Fibroblast of skin of abdomen (primary cell): ENCODE measurements at places on chromosomes 12 and 14.

- no peak for DNase-seq
Observed at GRCh38 chr12:88549929-88550328, 30.3 kb downstream of the KITLG start.

- no peak for DNase-seq
Observed at GRCh38 chr14:67240168-67240932, 885 bp upstream of the PALS1 start.

DNA sequence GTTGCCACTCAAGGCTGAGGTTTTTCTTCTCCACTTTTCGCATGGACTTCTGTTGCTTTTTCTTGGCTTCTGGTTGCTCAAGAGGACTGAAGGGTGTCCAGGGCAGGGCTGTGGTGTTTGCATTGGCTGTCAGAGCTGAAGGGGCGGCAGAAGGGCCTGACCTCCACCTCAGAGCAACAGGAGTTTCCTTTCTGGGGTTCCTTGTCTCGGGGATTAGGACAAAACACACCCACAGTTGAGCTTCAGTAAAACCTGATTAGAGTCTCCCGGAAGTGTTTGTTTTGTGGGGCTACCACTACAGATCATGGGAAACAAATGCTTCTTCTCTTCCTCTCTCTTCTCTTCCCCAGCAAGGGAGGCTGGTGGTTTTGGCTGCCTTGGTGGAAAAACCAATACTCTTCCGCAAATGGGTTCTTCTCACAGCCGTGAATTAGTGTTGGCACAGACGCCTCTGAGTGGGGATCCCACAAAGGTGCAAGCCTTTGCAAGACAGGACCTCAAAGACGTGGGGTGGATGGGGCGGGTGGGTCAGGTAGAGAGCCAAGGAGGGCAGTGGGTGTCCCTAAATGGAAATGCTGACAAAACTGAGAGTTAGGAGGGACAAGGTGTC lies 317.7 kb upstream of the TBX3 start:
- DNase-seq = no peak

DNA sequence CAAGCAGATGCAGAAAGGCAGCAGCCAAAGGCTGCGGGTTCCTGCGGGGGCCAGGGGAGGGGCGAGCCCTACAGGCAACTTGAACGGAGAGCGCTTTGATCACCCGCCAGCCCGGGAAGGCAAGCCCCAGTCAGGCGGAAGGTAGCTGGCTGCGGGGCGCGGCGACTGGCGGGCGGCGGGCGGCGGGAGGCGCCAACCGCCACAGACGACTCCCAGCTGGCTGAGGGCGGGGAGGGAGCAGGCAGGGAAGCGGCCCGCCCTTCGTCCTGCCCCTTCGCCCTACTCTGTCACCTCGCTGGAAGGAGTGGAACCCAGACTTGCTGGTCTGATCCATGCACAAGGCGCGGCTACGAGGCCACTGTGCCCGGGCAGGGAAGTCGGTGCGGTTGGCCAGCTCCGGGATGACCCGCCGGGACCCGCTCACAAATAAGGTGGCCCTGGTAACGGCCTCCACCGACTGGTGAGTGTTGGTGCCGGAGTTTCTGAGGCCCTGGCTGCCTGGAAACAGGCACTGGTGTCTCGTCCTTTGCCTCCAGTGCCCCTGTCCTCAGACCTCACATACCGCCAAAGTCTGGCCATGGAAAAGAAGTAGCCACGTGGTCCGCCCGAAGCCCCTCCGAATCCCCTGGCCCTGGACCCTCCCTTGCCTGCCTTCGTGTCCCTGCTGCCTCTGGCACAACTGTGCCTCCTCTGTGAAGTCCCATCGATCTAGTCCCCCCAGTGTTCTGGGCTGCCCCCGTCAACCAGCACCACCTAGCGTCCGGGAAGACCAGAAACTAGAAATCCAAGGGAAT lies 15.4 kb upstream of the CARMIL3 start:
- DNase-seq = peak; percentile 61

- DNase-seq = no peak
Observed at GRCh38 chr14:75866970-75867369, 114.8 kb downstream of the TGFB3 start.

DNA sequence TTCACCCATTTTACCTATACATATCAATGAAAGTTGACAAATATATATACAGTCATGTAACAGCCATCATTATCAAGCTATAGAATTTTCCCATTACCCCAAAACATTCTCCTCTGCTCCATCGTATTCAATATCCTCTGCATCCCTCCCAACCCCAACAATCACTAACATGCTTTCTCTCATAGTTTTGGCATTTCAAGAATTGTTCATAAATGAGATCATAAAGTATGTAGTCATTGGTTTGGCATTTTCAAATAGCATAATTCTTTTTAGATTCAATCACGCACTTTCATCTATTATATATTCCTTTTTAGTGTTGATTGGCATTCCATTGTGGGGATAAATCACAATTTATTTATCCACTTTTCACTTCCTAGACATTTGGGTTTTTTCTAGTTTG lies 866.0 kb upstream of the TMEM132C start:
- peak; percentile 73 for DNase-seq

- DNase-seq = peak; percentile 60
Observed at GRCh38 chr12:124179936-124180607, 114.8 kb upstream of the RFLNA start.

- DNase-seq = no peak
Observed at GRCh38 chr12:14873440-14874185, 12.0 kb downstream of the MGP start.

- DNase-seq = no peak
Observed at GRCh38 chr12:81699551-81699950, 59.6 kb downstream of the PPFIA2 start.

- no peak for DNase-seq
Observed at GRCh38 chr12:12433203-12433731, 76.4 kb downstream of the BORCS5 start.

DNA sequence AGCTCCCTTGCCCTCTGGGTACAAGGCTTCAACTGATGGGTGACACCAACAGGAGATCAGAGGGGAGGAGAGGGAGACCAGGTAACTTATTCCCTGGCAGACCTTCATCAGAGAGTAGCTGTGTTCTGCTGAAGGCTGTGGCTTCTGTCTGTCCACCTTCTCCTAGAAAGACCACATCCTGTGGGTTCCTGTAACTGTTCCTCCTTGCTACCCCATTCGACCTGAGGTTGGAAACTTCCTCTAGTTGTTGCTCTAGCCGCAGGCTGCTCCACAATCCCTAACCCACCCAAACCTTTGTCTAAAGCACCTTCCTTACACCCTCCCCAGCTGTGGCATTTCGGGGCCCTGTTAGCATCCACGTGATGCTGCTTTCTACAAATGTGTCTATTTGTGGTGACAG lies 454.2 kb downstream of the DPF3 start:
- DNase-seq = no peak

DNA sequence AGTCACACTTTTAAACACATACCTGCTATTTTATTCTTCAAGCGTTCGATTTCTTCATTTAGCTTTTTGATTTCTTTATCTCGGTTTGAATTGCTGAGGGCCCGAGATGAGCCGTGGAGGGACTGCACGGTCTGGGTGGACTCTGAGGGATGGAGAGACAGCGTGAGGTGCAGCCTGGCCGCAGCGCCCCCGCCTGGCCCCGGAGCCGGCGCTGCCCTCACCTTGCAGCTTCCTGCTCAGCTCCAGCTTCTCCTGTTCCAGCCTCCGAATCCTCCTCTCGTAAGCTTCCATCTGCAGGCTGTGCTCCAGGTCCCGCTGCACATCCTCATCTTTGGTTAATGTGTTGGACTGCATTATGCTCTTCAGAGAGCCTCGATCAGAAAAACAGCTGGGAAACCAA lies 53.2 kb downstream of the AMN start:
- DNase-seq = no peak

- DNase-seq = no peak
Observed at GRCh38 chr12:52335598-52336262, 14.5 kb upstream of the KRT83 start.

DNA sequence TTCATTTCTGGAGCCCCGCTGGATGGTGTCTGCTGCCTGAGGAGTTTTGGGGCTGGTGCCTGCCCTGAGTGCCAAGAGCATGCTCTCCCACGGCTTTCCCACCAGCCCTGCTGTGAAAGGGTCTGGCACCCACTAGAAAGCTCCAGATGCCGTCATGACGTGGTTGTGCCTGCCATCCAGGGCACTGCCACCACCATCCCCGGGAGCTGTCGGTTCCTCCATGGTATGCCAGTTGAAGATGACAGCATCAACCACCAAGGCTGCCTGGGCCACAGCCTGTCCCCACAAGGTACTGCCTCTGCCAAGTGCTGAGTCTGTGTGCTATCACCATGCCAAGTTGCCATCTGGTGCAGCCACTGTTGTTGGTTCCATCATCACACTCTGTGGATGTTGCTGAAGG lies 85.9 kb downstream of the TTC8 start:
- no peak for DNase-seq

- DNase-seq = no peak
Observed at GRCh38 chr12:26286186-26286585, 90.8 kb downstream of the SSPN start.

GRCh38 chr14:87935886-87936285 lies 57.1 kb downstream of the GALC start:
- DNase-seq = no peak

DNA sequence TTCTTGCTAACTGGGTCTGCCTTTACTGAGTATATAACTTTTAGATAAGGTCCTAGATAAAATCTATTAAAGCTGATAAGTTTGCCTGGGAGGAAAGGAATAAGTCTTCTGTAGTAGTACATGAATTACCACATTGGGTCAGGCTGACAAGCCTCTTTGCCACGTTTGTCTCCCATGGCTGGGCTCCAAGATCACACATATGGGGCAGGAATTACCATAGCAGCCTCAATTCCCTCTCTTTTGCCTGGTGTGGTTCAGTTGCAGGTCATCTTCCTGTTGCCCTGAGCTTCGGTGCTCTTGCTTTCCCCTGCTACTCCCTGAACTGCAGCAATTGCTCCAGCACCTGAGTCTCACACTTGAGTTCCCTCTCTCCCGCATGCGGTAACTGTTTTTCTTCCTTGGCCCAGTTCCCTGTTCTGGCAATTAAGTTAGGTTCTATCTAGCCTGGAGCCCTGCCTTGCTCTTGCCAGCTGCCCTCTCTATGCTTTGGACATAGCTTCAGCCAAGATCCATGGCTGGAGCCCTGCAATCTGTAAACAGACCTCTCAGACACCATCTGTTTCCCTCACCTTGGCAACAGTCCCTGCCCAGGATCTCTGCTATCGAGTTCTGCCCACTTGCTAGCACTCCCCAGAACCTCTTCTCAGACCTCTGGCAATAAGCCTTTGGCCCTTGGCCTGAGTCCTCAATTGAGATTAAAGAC lies 5.8 kb upstream of the GLT8D2 start:
- no peak for DNase-seq

GRCh38 chr14:40758076-40758475 lies 848.6 kb upstream of the LRFN5 start:
- DNase-seq = no peak

DNA sequence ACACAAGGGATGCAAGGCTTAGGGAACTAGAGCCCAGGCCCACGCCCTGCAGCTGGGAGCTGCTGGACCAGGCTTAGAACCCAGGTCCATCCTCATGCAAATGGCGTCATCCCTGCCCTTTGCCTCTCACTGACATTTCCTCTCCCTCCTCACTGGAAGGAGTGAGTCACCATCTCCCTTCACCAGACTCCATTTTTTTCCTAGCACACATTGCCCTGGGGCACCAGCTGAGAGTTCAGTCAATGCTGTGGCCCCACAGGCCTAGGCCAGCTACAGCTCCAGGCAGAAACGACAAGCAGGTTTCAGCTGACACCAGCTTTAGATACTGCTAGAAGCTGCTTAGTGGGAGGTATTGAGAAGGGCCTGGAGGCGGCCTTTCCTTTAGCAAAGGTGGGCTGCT lies 98.9 kb downstream of the RIMBP2 start:
- DNase-seq = no peak

DNA sequence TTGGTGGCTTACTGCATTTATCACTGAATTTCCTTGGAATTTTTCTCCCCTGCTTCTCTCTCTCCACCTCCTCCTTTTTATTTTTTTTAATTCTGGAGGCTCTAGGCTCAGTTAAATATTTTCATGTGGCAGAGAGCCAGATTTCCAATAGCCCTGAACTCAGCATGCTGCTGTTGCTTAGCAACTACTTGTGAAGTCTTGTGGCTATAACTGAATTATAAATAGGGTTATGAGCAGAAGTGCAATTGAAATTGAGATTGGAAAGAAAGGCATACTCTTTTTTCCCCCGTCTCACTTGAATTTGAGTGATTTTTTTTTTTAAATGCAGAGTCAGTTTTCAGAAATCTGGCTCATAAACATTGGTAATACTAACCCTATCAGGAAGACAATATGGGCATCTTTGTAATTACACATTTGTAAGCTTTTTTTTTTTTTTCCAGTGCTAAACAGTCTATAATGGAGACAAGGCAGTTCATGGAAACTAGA lies 38.3 kb downstream of the ATF7IP start:
- DNase-seq = peak; percentile 85

- no peak for DNase-seq
Observed at GRCh38 chr14:89572596-89573398, 155.8 kb upstream of the FOXN3 start.

DNA sequence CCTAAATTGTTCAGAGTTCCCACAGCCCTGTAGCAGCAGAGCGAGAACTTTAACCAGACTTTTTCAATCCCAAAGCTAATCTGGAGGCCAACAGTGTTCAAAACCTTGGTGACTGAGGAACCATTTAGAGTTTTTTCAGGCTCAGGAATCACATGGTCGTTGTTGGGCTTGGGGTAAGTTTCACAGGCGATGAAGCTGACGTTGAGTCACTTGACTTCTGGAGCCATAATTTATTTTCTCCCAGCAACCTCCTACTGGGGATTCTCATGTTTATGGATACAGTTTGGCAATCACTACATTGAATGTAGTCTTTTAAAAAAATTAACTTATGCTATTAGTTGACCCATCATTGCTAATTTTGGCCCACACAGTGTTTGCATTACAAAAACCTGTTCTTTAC lies 34.5 kb downstream of the SSPN start:
- no peak for DNase-seq

DNA sequence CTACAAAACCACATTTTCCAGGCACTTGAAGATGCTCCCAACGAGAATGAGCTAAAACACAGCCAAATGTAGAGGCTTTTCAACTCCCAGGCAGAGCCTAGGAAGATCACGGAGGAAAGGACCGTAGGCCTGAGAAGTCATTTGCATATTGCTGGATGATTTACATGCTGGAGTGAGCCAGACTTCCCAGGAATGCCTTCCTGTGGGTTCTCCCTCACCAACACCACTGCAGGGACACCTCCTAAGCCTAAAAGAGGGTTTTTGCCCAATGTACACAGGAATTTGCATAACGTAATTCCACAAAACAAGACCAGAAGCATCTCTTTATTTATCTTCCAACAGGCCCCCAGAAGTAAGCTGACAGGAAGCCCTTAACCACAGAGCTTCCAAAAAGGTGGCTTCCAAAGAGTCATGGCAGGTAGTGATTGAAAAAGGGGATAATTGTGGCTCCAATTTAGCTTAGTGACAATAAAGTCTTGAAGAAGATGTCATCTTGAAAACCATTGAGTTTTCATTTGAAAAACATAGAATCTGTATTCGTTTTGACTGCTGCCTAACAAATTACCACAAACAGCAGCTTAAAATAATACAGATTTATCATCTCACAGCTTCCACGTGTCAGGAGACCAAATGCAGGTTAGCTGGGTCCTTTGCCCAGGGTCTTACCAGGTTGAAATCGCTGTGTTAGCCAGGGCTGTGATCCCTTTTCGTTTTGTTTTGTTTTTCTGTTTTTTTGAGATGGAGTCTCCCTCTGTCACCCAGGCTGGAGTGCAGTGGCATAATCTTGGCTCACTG lies 116.2 kb downstream of the EGLN3 start:
- DNase-seq = no peak

- DNase-seq = no peak
Observed at GRCh38 chr14:76191297-76191696, 39.6 kb downstream of the GPATCH2L start.
